Body of pancreas (tissue), 4 donors: ENCODE measurements at places on chromosomes 11 and 22. TPM values are rescaled to one million over a fixed set of nuclear protein-coding genes. Genes with fewer than 3 reads are reported as not detected.

Gene C11orf16
- not detected for total RNA-seq

Gene FAM83F
- 9.1 TPM for total RNA-seq

DNA sequence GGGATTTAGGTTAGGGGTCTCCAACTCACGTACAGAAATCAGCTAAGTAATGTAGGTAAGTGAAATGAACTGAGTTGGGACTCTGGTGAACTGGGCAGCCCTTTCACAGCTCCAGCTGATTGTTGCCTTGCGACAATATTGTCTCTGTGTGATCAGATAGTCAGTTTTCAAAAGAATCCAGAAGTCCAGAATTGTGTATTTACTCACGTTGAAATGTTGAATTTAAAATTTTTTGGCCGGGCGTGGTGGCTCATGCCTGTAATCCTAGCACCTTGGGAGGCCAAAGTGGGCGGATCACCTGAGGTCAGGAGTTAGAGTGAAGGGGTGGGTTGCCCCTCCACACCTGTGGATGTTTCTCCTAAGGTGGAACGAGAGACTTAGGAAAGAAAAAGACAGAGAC is 18.8 kb upstream of the WDR74 start:
- DNase-seq, result no peak

- peak; percentile 70 for DNase-seq
Measured at GRCh38 chr11:120334894-120335462, 1.2 kb upstream of the ARHGEF12 start.

DNA sequence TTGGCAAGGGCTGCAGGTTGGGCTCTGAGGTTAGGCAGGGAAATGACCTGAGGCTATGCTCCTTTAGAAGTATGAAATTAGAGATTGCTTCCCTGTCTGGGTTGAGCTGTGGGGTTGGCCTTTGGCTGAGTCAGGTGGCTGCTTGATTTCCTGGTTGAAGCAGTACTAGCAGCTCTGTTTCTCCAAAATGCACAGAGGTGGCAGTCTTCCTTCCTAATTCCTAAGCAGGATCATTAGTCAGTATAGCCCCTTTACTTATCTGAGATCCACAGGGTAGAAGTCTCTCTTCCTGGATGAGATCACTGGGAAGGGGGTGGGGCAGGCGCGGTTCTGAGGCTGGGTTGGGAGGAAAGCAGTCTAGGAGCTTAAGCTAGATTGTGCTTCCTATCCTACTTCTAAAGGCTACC is 1917.5 kb downstream of the LRRC4C start:
- DNase-seq, result no peak

DNA sequence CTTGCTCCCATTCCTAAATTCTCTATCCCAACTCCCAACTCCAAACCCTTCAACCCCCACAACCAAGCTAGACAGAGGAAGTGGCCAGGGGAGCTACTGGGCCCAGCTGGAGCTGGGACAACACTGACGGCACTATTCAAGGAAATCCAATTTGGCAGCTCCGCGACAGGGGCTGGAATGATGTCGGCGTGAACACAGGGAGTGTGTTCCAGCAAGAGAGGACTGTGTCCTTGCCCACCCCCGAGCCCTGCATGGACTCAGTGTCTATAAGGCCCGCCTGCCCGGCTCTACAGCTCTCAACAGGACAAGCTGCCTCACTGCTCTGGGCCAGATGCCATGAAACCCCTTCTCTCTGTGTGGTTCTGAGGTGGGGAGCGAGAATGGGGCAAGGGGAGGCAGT is 11.3 kb downstream of the PCSK7 start:
- peak; percentile 57 for DNase-seq

GRCh38 chr11:31397239-31397834 is 27.7 kb downstream of the DNAJC24 start:
- DNase-seq, result no peak

DNA sequence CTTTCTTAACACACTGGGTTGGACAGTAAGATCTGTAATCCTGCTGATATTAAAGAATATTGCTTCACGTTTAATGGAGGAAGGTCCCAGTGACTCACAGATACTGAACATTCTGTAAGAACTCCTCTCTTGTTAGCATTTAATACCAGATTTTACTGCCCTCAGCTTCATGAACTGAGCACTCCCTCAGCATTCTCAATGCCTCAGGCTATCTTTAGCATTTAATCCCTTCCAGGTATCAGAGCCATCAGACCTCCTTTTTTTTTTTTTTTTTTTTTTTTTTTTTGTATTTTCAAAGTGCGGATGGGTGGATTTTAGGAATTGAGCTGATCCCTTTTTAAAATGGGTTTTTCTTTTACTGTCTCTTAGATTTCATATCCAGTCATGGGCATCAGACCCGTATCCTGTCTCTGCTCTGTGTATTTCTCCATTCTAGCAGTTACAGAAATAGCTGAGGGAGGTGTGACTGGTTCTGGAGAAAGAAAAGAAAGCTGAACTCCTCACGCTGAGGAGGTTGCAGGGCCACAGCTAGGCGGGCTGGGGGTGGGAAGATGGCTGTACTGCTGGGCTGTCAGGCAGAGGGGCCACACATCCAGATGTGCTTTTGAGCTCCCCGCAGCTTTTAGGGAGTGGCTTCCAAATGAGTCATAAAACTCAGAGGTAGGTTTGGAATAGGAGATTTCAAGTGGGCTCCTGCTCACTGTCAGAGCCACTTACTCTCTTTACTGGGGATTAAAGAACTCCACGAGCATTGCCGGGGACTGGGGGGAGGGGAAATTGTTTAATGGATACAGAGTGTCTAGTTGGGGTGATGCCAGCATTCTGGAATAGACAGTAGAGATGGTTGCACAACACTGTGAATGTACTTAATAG is 97.0 kb downstream of the SYT9 start:
- no peak for DNase-seq

- peak; percentile 54 for DNase-seq
Measured at GRCh38 chr11:65919573-65920371, 546 bp downstream of the DRAP1 start.

- no peak for DNase-seq
Measured at GRCh38 chr11:10551290-10551592, 10.3 kb upstream of the RNF141 start.

DNA sequence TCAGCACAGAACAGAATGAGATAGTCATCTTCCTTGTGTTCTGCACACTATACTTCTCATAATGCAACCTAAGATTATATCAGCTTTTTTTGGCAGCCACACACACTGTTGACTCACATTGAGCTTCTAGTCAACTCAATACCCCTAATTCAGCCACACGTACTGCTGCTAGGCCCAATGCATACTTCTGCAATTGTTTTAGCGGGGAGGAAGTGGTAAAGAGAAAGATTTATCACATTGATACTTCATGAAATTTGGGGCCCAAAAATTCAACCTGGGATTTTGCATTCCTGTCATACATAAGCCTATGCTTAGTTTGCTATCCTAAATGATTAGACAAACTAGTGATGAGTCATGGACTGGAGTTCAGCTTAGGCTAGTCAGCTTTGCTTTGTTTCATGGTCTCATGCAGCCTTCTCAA is 8.6 kb upstream of the UPB1 start:
- DNase-seq, result no peak

DNA sequence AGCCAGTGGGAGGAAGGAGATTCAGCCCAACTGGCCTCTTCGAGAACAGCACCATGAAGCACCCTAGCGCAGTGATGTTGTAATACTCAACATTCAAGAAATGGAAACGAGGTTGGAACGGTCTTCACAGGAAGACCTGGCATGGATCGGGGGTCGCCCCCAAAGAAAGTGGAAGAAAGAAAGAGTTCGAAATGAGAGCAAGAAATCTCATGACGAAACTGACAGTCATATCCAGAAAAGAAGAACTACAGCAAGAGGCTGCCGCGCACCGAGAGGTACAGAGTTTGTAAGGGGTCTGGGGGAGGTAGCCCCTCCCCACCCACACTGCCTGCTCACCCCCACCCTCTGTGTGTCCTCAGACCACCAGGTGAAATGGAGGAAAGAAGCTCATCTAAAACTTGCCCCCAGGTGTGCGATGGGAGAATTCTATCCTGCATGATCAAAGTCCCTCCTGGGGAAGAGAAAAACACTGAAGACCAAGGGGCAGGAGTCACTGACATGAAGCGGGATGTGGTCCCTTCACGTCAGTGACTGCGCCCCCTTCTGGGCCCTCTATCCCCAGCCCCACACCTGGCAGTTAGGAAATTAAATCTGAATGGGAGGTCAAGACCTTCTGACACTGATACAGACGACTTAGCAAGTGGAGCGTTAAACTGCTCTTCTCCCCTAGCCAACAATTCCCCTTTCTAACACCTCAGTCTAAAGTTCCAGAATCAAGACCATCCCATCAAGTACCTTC is 52.9 kb upstream of the SPATA19 start:
- DNase-seq, result no peak

- DNase-seq, result peak; percentile 75
Measured at GRCh38 chr11:18243783-18244362, 4.6 kb downstream of the SAA2 start.

- no peak for DNase-seq
Measured at GRCh38 chr22:33504941-33505625, 415.2 kb downstream of the LARGE1 start.

DNA sequence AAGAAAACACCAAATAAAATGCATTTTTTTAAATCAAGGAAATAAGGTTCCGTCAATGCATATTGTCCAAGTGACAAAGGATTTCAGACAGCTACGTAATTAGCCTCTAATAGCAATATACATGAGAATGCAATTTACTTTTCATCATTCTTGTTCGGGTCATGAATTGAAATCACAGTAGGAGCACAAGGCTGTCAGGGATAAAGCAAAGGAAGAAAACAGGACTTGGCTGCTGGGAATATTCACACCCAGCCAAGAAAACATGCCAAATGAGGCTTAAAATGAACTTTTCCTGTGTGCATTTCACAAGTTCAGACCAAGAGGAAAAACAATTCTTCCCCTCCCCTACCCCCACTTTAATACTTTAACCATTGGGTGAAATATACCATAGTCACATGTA is 188.6 kb downstream of the CWF19L2 start:
- no peak for DNase-seq

GRCh38 chr11:131373095-131373725 is 2.8 kb downstream of the NTM start:
- DNase-seq, result no peak

DNA sequence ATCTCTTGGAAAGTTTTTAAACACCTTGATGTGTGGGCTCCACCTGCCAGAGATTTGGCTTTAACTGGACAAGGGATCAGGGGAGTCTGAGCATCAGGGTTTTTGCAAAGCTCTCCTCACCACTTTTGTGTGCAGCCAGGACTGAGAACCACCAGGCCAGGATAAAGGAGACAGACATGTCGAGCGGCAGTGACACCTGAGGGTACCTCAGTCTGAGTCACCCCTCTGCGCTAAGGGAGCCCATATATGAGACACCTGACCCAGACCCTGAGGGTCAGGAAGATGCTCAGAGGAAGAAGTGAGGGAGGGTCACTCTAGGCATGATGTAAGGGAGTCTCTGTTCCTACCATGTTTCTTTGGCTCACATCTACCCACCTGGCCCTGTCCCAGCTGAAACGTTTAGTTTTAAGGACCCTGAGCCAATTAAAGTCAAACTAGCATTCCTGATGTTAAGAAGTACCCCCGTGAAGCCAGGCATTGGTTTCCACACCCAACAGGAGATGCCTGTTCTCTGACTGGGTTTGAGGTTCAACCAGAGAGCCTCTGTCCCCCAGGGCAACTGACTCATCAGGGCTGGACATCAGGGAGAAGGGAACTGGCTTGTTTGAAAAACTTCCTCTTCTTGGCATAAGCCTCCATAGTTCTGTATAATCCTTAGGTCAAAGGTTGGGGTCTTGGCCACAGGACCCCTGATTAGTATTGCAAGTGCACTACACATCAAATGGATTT is 72.4 kb upstream of the BIRC3 start:
- no peak for DNase-seq
